ENCODE measurements at places on chromosomes 12 and 14.

DNA sequence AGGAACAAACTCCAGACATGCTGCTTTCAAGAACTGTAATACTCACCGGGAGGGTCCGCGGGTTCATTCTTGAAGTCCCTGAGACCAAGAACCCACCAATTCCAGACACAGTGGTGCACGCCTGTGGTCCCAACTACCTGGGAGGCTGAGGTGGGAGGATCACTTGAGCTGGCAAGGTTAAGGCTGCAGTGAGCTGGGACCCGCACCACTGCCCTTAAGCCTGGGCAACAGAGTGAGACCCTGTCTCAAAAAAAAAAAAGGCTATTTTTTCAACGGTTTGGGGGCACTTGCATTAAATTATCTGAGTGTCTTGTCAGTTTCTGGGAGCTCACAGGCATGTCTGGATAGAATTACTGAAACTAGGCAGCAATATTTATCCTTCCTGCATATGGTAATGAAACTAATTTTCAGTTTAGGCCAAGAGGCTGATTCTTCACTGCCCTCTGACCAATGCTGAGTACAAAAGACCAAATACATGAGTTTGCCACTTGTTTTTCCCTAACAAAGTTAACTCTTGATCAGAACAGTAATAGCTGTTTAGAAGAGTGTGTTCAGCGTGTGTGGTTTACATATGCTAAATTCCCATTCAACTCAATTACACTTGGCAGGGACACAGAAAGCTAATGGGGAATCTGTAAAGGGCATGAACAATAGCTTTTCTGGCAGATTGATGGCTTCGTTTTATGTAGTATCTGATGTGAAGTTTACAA is 65.8 kb upstream of the RASSF3 start:
- no peak for DNase-seq

DNA sequence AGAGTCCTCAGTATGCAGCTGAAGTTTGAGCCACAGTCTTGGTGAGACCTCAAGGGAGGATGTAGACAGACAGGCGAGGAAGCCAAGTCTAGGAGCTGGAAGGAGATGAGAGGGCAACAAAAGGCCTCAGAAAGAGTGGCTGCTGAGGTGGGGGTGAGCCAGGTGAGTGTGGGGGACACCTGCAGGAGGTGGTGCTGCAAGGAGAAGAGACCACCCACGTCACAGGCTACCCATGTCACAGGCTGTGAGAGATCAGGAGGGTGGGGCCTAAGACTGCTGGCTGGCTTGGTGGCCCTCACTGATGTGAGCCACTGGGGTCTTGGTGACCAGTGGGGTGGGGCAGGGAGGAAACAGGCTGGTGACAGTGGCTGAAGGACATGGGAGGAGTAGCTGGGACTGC is 97.3 kb downstream of the KIF26A start:
- DNase-seq: no peak

DNA sequence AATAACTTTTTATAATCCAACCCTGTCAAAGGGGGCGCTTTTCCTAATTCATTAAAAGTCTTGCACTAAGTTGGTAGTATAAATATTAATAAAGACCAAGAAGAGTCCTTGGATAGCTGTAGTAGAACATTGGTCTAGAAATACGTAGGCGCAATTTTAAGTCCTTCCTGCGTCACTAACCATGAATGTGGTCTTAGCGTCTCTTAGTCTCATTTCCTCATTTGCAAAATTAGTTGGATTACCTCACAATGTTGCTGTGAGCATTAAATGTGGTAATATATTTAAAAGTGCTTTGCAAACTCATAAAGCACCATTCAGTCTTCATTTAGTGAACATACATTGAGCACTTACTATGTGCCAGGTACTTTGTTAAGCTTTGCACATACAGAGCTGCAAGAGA is 149.7 kb downstream of the AEBP2 start:
- DNase-seq: no peak

DNA sequence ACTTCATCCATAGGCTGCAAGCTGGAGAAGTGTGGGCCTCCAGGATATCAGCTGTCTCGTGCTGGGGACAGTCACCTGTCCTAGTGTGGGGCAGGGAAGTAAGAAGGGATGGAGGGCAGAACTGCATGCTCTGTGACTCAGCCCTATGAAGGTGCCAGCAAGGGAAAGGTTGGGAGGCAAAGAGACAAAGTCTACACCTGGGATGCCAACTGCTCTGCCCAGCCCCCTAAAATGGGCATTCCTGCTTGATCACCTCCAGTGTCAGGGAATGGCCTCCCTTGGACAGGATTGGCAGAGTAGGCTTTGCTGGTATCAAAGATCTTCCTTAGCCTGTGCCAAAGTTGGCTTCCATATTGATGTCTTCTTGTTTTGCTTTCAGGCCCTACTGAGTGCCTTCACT is 335.0 kb downstream of the BCL11B start:
- no peak for DNase-seq

GRCh38 chr14:76313303-76313702 is 62.6 kb upstream of the ESRRB start:
- DNase-seq: no peak

DNA sequence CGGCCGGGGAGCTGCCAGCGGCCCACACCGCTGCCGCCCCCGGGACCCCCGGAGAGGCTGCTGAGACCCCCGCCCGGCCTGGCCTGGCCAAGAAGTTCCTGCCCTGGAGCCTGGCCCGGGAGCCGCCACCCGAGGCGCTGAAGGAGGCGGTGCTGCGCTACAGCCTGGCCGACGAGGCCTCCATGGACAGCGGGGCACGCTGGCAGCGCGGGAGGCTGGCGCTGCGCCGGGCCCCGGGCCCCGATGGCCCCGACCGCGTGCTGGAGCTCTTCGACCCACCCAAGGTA is 12.8 kb downstream of the SH2B3 start:
- no peak for DNase-seq

DNA sequence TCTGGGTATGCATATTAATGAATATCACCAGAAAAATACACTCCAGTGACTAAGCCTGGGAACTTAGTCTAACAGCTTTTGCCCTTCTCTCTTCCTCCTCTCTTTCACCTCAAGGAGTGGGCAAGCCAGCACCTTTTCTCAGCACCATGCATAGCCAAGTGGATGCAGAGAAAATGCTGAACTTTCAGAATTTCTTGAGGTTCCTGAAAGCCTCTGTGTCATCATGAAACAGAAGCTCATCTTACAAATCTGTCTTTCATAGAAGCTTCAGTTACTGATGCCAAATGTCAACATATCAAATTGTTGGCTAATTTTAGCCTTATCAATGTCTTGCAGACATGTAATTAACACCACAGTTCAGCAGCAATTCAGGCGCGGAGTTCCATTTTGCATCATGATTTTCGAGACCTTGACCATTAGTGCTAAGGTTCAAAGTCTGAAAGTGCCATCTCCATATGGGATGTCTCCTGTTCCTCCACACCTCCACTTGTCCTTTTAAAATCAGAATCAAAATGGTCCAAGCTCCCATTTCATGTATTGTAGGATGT is 51.1 kb upstream of the RPH3A start:
- no peak for DNase-seq

DNA sequence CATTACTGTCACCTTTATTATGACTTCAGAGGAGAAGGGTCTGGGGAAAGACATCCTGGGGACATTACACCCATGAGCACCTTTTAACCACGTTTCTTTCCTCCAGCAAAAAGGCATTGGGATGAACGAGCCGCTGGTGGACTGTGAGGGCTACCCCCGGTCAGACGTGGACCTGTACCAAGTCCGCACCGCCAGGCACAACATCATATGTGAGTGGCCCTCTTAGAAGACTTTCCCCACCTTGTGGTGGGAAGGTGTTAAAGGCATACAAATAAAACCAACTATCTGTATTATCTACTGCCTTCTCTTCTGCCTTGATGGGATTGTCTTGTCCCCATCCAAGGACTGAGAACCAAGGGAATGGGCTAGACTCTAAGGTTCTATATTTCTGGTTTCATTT is 6.0 kb downstream of the PSMD9 start:
- no peak for DNase-seq

DNA sequence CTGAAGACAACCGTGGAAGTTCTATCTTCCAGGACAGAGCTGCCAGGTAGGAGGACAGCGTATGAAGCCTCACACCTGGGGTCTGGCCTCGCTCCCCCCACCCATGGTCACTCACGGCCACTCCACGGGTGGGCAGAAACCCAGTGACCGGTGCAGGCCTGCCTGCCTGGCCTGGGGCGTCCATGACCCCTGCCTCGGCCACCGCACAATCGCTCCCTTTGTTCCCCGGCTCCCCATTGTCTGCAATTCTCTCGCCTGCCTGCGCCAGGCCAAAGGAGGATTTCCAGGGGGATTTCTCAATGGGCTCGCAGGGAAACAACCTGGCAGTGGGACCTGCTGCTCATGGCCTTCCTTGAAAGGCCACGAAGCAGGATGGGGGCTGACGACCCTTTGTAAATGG is 22.6 kb downstream of the CCDC85C start:
- DNase-seq: no peak

DNA sequence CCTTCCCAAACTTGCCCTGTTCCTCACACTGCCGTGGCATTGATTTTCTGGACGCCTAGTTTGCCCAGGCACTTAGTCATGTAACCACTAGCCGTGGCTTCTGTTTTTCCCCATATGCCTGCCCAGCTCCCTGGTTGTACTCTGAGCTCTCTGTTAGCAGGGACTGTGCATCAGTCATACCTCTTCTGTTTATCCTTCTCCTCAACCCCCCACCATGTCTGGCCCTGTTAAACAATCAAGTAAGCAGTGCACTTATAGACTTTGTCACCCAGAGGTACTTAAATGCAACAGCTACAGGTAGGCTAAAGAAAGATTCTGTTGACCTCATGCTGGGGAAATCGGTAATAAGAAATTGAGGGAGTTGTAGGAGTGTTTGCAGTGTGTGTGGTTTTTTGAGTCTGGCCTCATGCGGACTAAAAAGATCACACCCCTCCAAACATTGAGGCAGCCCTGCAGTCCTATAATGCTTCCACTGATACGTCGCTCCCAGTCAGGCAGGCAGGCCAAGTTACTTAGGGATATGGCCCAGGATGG is 17.0 kb downstream of the UBE3B start:
- no peak for DNase-seq

- DNase-seq: no peak
Observed at GRCh38 chr12:76094754-76095153, 10.3 kb upstream of the NAP1L1 start.

DNA sequence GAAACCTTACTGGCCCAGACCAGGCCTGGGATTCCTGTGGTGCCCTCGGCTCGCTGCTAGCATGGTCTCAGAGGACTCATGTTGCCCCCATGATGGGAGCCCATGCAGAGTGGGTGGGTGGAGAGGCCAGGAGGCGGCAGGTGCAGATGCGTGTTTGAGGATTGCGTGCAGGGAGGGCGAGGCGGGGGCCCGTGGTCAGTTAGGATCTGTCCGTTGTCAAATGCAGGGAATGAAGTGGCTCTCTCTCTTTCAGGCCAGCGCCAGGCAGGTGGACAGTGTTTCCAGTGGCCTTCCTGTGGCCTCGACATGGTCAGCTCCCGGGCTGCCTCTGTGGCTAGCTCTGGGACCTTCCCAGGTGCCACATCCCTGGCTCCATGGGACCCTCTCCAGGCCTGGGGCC is 39.3 kb upstream of the DLK1 start:
- no peak for DNase-seq

DNA sequence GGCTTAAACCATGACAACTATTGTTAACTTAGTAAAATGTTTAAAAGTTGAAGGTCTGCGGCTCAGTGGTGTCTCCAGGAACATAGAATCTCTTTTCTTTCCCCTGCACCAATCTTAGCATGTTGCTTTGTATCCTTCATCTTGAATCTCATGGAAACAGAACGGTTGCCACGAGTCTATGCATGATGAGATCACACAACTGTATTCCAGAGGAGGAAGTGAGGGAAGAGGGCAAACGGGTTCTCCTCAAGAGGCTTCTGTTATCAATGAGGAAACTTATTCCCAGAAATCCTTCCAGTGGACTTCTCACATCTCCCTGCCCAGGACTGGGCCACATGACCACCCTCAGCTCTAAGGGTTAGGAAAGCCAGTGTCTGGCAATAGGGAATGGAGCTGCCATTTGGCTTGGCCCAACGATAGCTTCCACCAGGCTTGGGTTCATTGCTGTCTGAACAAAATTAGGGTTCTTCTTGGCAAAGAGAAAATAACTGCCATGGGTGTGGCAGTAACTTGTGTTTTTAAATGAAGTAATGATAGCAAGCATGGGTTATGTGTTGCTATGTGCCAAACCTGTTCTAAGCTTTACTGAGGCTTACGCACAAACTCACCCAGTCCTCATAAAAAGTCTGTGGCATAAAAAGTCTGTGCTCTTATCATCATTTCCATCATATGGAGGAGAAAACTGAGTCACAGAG is 17.4 kb downstream of the PLXNC1 start:
- DNase-seq: no peak

GRCh38 chr14:51488569-51489220 is 163.0 kb upstream of the FRMD6 start:
- no peak for DNase-seq

- no peak for DNase-seq
Observed at GRCh38 chr12:66152732-66153131, 17.1 kb downstream of the TMBIM4 start.

DNA sequence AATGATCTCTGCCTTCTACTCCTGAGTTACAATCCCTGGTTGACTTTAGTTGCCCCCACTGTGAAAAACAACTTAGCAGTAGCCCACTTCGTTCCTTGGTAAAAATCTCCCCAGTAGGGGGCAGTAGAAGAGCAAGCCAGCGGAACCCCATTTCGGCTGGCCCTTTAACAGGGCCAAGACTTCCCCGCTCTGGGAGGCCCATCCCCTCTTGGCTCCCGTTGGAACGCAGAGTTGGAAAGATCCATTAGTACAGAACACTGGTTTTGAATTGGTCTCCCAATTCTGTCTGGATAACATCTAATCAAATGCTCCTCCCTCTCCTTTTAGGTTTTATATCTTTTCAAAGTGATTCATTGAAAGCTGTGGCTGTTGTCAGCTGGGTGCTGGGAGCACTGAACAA is 1133.3 kb downstream of the BCL11B start:
- no peak for DNase-seq

DNA sequence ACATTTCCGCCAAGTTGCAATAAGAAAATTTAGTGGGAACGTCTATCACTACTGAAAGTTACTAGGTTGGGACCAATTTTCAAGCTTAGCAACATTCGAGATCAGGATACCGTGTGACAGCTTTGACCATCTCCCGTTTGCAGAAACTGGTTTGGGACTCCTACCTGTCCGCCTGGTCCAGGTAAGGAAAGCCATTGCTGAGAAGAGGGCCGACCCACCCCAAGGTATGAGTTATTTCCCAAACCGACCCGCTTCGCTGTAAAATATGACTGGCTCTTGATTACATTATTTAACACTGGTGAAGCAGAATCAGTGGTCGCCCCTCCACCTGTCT is 271 bp downstream of the DNAI7 start:
- no peak for DNase-seq

GRCh38 chr14:95315156-95315555 is 4.6 kb downstream of the CLMN start:
- DNase-seq: no peak
